Amniotic epithelial cell (primary cell): ENCODE measurements at places on chromosomes 7 and 10.
A peak's percentile ranks its signal among the peaks of the same experiment; 100 is the strongest.

DNA sequence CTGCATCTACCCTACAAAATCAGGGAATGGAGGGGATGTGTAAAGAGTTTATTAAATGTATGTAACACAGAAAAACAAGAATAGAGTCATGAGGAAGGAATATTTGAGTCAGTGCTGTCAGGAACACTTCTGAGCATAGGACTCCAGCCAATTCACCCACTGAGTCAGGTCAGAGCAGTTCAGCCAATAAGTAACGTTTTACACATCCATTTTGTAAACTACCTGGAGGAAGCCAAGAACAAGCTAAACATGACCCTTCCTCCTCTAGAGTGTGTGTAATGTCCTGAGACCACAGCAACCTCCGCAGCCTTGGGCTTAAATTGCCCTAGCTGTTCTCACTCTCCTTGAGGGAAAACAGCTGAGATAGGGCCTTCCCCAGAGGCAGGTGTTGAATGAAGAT, 691.5 kb upstream of the LRRN3 start:
- no peak for DNase-seq

- no peak for DNase-seq
These were observed at the start of gene DDC for GRCh38 chr7:50564640-50565558. Gene DDC, minus strand, starts transcription at chr7:50565405. Its CDS starts 21,320 bp downstream, at chr7:50544085.

DNA sequence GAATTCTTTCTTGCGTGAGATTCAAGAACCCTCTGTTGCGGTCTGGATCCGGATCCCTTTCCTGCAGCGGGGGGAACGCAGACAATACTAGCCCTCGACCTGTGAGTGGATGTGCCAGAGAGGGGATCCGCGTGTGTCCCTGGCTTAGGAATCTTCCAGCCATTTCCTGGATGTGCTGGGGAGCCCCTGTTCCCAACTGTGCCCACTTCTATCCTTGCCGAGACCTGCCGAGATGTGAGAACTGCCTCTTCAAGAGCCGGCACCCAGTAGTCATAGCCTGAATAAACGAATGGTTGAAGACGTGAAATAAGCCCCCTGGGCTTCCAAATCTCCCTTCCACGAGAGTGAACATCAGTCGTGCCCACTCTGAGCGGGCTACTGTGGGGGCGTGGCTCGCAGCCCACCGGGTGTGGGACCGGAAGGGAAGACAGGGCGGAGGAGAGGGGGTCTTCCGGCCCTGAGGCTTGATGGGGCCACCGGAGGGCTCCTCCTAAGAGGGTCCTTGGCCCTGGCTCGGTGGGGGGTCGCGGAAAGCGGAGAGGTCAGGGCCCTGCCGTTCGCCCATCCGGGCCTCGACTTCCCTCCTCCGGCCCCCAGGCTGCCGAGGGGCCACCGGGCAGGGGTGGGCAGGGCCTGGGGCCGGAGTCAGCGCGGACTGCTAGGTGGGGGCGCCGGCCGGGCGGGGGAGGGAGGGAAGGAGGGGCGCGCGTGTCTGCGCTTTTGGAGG, 1.3 kb upstream of the CCDC136 start:
- no peak for DNase-seq

DNA sequence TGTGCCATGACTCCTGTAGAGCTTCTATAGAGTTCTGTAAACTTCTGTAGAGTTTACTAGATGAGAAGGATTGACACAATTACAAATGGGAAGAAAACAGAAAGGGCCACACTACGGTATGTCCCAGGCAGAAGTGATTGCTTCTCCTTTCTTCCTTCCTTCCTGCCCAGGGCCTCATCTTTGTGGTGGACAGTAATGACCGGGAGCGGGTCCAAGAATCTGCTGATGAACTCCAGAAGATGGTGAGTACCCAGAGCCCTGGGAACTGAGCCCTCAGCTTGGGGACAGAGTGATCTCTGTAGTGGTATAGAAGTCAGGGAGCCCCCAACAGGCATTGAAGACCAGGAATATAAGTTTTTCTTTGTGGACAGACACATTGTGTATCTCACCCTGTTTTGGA, 1.7 kb downstream of the ARF5 start:
- DNase-seq, result no peak

GRCh38 chr7:106216923-106217542, 67.8 kb downstream of the NAMPT start:
- DNase-seq, result peak; percentile 87

- DNase-seq, result no peak
These were observed 8.8 kb upstream of the CCNJ start for GRCh38 chr10:96034625-96035024.

DNA sequence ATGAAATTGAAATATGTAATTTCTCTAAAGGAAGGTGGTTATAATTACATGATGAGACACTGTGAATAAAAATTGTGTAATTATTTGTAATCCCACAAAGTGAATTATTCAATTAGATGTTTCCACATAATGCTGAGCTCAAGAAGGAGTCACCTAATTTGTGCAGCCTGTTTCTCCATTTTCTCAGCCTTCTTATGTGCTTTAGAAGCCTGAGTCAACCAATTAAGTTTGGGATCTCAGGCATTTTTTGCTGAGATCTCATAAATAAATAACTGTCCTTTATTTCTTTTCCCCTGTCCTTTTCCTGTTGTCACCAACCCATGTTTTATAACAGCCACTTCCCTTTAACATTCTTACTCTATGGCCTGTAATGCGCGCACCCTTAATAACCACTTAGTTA, 506.5 kb upstream of the SEMA3D start:
- DNase-seq, result no peak

DNA sequence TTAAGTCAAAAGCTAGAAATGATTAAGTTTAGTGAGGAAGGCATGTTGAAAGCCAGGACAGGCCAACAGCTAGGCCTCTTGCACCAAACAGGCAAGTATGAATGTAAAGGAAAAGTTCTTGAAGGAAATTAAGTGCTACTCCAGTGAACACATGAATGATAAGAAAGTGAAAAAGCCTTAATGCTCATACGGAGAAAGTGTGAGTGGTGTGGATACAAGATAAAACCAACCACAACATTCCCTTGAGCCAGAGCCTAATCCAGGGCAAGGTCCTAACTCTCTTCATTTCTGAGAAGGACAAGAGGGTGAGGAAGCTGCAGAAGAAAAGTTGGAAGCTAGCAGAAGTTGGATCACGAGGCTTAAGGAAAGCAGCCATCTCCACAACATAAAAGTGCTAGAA, 53.0 kb downstream of the DNAJC1 start:
- DNase-seq, result peak; percentile 82

DNA sequence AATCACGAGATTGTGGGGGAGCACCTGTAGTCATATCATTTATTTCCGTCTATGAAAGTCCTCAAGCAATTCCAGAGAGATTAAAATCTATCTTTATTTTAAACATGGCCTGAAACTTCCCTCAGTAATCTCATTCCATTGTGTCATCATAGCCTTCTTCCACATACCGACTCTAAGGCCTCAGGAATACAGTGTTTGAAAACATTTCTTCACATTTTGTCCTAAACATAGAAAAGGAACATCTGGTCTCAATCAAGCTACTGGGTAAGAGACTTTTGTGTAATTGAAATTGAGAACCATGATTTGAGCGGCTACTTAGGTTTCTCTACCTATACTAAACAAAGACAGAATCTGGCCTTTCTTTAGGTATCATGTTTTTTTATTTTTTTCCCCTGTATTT, 78.0 kb upstream of the ELMO1 start:
- DNase-seq, result no peak

GRCh38 chr10:77446700-77447099, 190.9 kb downstream of the KCNMA1 start:
- DNase-seq, result no peak

DNA sequence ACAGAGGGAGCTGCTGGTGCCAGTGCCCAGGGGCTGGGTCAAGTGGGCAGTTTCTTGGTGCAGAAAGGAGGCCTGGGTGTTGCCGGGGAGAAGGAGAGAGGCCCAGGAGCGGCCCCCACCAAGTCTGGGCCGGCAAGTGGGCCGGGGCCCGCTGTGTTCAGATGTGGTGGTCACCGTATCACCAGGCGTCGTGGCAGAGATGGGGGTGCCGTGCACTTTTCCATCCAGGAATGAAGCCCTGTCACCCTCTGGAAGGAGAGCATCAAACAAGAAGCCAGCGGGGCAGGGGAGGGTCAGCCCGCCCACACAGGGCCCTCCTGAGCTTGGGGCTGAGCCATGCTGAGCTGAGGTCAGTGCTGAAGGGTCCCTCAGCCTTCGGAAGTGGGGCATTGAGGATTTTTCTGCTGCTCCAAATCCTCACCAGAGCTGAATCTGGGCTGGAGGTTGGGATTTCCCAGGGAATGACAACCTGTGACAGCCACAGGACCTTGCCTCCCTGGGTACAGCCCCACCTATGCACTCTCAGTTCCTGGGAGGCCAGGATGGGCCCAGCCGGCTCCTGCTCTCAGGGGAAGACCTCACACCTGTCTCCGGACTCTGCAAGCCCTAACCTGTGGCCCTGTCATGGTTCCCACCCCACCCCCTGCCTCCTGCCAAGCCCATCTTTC, 27.9 kb upstream of the INPP5A start:
- no peak for DNase-seq

GRCh38 chr10:20489961-20490360, 407.1 kb downstream of the NEBL start:
- DNase-seq, result peak; percentile 60
